Stimulated activated memory B cell treated with anti-CD40 and anti-IgM and Interleukin-4, amounts not matched to agents 10 μg/mL and 1 μg/mL and 100 μg/mL, for 72 hours (primary cell): ENCODE measurements at places on chromosomes 5 and 9.

GRCh38 chr9:38416461-38416860 lies 7.8 kb downstream of the IGFBPL1 start:
- peaks cover 59% of the 10 kb centered on the region for H3K27me3 ChIP-seq
- H3K27ac ChIP-seq = no peak overlapping the region
- no peaks in the 10 kb centered on the region for H3K4me1 ChIP-seq
- H3K36me3 ChIP-seq = no peaks in the 10 kb centered on the region
- ATAC-seq = no peak
- H3K4me3 ChIP-seq = no peak overlapping the region

- ATAC-seq = no peak
- H3K36me3 ChIP-seq = no peaks in the 10 kb centered on the region
- peaks cover 17% of the 10 kb centered on the region for H3K27me3 ChIP-seq
Measured at GRCh38 chr9:89842267-89842768, 237.5 kb downstream of the GADD45G start.

- H3K27ac ChIP-seq = no peak overlapping the region
- H3K27me3 ChIP-seq = no peaks in the 10 kb centered on the region
- no peaks in the 10 kb centered on the region for H3K4me1 ChIP-seq
- H3K4me3 ChIP-seq = no peak overlapping the region
Measured at GRCh38 chr5:38362713-38363112, 104.4 kb downstream of the EGFLAM start.

DNA sequence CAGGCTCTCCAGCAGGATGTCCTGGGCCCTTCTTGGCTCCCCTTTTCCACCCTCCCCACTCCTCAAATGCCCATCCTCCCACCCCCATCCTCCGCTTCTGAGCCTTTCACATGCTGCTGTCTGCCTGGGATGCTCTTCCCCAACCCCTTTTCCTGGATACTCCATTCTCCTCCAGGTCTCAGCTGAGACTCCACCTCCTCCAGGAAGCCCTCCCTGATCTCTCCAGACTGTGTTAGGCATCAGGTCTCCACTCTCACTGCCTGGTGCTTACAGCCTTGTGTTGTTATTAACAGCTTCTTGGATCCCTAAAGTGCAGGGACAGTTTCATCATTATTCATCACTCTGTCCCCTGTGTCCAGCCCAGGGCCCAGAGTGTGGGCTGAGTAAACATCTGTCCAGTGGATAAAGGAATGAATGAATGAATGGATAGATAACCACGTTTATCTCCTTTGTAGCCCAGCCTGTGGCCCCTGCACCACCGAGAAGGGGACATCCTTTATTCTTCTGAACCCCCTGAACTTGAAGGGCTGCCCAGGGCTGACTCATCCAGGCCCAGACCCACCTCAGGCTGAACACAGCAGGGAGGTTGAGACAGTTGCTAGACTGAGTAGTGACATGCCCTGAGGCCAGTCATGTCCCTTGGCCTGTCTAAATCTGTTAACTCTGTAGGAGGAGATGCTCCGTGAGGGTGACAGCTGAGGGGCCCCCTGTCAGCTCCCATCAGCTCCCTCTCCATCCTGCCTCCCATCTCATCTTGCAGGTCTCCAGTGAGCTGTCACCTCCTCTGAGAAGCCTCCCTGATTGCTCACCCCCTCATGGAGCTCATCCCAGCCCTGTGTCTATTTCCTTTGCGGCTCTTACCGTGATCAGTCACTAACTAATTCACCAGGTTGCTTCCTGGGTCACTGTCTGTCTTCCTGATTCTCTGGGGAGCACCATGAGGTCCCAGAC lies 14.6 kb upstream of the LAMC3 start:
- no peak overlapping the region for H3K4me3 ChIP-seq
- H3K4me1 ChIP-seq = peaks cover 6% of the 10 kb centered on the region
- no peaks in the 10 kb centered on the region for H3K36me3 ChIP-seq
- H3K27ac ChIP-seq = no peak overlapping the region
- ATAC-seq = no peak

DNA sequence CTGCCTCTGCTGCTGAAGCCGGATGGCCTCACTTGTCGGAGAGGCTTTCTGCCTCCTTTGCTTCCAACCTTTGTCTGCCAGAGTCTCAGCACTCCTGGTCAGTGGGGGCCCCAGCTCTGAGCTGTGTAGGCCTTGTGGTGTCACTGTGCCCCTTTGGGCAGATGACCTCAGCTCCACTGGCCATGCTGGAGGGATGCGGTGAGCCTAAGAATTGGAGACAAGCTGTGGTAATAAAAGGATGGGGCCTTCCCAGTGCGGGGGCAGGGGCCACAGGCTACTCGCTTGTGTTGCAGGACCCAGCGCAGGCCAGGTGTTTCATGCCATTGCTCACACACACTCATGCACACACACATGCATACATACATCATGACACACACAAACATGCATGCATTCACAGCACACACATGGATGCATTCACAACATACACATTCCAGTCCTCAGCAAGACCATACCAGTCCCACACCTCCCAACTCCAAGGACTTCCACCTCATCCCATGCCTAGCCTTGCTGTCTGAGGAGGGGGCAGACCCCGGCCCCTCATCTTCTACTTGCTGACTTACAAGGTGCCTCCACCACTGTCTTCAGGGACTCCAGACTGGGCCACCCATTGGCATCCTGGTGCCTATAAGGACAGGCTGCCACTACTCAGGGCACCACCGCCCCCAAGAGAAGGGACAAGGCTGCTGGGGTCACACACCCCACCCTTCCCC lies 237.7 kb downstream of the SYK start:
- H3K27ac ChIP-seq = no peak overlapping the region
- H3K36me3 ChIP-seq = no peaks in the 10 kb centered on the region
- no peak overlapping the region for H3K4me3 ChIP-seq
- no peak for ATAC-seq
- H3K27me3 ChIP-seq = peaks cover 13% of the 10 kb centered on the region
- H3K4me1 ChIP-seq = peaks cover 42% of the 10 kb centered on the region
